ENCODE measurements at places on chromosomes 5 and 9. TPM values are rescaled to one million over a fixed set of nuclear protein-coding genes. Genes with fewer than 3 reads are reported as not detected.

Gene CARTPT
- not detected for total RNA-seq

Gene RALGDS
- total RNA-seq = 25.2 TPM

Gene INSL4
- not detected for total RNA-seq

Gene PCDHGA6
- 3.2 TPM for total RNA-seq

Gene ELOVL7
- total RNA-seq = 0.09 TPM

Gene SH3GL2
- total RNA-seq = not detected

Gene NR5A1
- not detected for total RNA-seq

Gene EIF4E1B
- not detected for total RNA-seq

Gene NRARP
- total RNA-seq = 0.09 TPM

Gene FAM151B
- total RNA-seq = 8.0 TPM

Gene MSMP
- not detected for total RNA-seq

Gene DMRTA1
- 0.28 TPM for total RNA-seq
